ENCODE measurements at places on chromosomes 2 and 18.

DNA sequence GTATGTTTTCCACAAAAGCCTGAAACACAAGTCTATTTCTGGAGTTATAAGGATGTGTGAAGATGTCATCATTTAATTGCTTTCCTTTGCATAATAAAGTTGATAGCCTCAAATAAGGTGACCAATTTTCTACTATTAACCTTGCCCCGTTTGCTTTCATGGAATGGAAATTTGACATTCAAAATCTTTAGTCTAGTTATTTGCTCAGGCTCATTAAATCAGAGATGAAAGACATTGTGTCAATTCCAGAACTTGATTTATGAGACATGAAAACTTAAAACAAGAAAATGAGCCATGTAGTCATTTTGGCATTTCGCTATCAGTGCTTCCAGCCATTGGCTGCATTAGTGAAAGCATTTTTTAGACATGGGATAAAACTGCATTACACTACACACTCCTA lies 91.5 kb upstream of the ZSWIM2 start:
- no peak for DNase-seq

GRCh38 chr2:10373931-10374330 lies 71.2 kb downstream of the HPCAL1 start:
- no peak for DNase-seq

GRCh38 chr18:58605027-58606020 lies 23.6 kb downstream of the ALPK2 start:
- no peak for DNase-seq

GRCh38 chr18:2654928-2655177 lies 673 bp upstream of the SMCHD1 start:
- DNase-seq = peak; percentile 66

DNA sequence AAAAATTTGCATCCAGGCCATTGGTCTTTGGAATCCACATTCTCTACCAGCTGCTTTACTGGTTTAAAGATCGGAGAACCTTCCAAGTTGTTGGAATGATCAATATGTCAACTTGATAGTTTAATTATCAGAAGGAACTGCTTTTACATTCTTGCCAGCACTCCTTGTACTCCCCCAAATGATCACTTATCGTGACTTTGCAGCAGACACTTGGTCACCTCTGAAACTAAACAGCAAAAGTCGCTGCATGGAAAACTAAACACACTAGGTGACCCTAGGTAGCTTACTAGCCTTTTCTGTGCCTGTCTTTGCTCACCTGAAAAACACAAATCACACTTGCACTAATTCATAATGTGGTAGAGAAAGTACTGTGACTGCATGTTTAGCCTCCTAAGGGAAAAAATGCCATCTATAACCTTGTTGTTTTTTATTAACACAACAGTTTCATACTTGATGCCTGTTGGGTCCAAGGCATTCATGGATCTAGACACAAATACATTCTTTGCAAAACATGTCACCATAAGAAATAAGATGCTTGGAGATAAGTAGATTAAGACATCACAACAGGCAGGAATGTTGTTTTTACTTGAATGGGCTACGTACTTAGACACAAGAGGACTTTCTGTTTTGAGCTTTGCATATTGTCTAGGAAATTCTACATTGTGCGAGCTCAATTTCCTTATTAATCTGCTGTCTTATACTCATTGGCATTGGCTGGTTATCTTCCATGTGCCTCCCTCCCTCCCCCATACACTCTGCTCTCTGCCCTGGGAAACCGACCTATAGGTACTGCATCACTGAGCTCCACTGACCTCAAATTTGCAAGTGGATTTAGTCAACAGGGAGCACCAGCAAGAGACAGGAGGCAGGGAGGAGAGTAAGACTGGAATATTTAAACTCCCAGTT lies 219.1 kb upstream of the STK17B start:
- no peak for DNase-seq

GRCh38 chr18:38644875-38645641 lies 1079.5 kb upstream of the CELF4 start:
- DNase-seq = no peak

DNA sequence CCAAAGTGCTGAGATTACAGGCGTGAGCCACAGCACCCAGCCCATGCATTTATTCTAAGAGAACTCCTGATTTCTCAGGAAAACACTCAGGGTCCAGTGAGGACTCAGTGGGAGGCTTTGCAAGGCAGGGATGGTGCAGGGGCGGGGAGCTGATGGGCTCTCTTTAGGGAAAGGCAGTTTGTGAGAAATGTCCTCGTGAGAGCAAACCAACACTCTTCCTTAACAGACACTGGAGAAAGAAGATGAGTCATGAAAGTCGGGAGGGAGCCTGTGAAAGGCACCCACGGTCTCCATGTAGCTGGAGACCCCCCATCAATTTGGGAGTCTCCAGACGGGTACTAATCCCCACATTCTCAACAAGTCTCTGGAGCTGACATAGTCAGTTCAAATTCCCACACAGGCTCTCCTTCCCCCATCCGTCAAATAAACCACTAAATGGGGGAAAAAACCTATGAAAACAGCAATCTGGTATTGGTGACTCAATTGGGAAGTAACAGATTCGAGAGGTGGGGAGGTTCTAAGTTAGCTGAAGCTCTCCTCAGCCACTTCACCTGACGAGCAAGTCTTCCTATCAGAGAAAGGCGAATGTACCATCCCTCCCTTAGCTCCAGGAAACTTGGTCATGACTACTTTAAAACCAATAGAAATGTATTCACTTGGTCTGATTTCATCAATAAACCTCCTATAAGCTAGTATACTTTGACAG lies 11.0 kb upstream of the CREG2 start:
- DNase-seq = no peak

DNA sequence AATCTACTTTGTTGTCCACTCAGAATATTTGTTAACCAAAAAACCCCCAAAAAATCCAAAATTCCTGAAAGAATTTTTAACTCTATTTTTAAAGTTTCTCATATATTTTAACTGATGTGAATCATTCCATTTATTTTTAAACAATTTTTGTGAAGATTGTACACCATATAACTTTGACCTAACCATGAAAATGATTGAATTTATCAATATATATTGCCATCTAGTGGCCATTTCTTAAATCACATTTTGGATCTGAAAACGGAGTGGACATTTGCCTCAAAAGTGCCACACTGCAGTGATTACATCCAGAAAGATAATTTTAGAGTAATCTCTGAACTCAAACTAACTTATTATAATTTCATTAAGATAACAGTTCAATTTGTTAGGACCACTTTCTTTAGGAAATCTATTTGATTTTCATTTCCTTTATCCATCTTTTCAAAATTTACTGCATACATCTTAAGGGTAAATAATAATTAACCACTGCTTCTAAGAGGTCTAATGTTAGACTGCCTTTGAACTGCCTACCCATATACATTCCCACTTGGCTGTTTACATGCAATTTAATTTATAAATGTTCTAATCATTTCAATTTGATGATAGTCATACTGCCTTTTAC lies 71.1 kb downstream of the DSC3 start:
- no peak for DNase-seq

DNA sequence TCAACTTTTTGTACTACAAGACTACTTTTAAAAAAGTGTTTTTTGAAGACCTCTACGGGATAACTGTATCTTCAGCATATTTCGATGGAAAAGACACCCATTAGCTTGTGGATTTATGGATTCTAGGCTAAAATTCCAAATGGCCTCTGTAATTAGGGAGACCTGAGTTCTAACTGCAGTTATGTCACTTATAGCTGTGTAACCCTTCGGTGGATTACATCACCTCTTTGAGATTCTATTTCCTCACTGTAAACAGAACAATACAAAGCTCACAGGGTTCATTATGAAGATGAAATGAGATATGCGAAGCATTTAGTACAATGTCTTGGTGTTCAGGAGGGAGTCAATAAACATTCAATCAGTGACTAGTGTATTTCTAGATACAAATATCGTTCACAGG lies 24.2 kb downstream of the LMAN2L start:
- no peak for DNase-seq

DNA sequence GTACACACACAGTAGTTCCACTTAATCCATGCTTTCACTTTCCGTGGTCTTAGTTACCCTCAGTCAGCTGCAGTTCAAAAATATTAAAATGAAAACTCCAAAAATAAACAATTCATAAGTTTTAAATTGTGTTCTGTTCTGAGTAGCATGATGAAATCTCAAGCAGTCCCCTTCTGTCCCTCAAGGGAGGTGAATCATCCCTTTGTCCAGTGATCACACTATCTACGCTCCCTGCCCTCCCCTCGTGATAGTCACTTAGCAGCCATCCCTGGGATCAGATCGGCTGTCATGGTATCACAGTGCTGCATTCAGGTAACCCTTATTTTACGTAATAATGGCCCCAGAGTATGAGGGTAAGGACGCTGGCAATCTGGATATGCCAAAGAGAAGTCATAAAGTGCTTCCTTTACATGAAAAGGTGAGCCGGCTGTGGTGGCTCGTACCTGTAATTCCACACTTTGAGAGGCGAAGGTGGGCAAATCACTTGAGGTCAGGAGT lies 5.8 kb upstream of the RTN4 start:
- DNase-seq = no peak

DNA sequence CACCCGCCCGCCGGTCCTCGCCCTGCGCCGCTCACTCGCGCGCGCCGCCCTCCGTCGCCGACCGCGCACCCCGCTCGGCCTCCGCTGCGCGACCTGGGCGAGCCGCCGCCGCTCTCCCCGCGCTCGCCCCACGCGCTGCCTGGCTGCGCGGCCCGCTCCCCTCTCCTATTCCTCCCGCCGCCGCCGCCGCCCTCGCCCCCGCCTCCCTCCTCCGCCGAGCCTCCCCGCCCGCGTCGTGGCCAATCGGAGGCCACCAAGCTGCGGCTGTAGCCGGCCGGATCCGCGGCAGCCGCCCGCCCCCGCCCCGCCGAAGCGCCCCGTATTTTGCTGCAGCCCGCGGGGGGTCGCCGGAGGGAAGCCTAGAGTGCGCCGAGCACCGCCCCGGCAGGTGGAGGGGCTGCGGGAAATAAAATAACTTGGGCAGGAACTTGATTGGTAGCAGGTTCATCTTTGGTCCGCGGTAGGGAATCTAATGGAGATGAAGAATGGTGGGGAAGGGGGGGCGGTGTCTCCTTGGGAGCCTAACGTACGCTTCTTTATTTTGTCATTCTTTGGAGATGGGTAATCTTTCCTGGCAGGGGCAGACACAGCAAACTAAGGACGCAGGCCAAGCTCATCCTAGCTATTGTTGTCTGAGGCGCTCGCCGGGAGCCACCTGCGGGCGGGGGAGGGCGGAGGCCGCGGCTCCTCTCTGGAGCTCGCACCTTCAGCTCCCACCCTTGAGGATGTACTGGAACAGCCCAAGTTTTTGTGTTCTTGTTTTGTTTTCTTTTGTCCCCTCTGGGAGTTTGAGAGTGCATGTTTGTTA lies 1.1 kb upstream of the CDH2 start:
- DNase-seq = peak; percentile 71

GRCh38 chr18:59063912-59064311 lies 75.8 kb upstream of the SEC11C start:
- no peak for DNase-seq

- no peak for DNase-seq
These were observed 279.5 kb downstream of the RND3 start for GRCh38 chr2:150207979-150208378.

GRCh38 chr18:63177919-63178821 lies 141.4 kb downstream of the BCL2 start:
- DNase-seq = peak; percentile 79

- peak; percentile 17 for DNase-seq
These were observed 24.8 kb downstream of the BOLL start for GRCh38 chr2:197760293-197760657.

GRCh38 chr2:108858894-108859293 lies 72.3 kb downstream of the CCDC138 start:
- no peak for DNase-seq

DNA sequence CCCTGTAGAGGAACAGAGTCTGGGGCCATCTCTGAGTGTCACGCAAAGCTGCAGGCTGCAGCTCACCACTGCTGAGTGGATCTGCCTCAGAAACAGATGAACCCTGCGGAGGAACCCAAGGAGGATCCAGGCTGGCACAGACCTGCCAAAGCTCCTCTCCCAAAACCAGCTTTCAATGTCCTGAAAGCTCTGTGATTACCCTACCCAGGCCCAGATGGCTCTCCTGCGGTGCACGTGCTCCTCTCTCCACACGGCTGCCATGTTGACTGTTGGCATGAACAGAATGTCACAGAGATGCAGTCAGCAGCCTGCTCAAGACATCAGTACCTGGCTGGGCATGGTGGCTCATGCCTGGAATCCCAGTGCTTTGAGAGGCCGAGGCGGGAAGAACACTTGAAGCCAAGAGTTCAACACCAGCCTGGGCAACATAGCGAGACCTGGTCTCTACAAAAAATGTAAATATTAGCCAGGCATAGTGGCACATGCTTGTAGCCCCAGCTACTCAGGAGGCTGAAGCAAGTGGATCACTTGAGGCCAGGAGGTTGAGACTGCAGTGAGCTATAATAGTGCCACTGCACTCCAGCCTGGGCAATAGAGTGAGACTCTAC lies 216.8 kb downstream of the MGAT5 start:
- no peak for DNase-seq

DNA sequence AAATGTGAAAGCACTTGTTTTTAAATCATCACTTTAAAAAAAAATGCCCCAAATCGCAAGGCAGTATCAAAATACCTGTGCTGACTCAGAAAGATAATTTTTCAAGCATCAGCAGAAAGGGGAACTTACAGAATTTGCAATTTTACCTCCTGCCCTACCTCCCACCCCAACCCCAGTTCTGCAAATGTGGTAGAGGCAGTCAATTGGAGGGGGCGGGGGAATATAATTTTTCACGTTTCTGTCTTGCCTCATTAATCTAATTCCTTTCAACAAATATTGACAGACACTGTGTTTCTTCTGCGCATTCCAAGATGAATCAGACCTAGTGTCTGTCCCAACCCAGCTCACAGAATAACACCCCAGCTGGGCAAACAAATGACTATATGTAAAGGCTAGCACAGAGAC lies 76.8 kb downstream of the ALPK2 start:
- DNase-seq = no peak

- DNase-seq = no peak
These were observed 952.4 kb downstream of the EPHA4 start for GRCh38 chr2:220619525-220620220.

DNA sequence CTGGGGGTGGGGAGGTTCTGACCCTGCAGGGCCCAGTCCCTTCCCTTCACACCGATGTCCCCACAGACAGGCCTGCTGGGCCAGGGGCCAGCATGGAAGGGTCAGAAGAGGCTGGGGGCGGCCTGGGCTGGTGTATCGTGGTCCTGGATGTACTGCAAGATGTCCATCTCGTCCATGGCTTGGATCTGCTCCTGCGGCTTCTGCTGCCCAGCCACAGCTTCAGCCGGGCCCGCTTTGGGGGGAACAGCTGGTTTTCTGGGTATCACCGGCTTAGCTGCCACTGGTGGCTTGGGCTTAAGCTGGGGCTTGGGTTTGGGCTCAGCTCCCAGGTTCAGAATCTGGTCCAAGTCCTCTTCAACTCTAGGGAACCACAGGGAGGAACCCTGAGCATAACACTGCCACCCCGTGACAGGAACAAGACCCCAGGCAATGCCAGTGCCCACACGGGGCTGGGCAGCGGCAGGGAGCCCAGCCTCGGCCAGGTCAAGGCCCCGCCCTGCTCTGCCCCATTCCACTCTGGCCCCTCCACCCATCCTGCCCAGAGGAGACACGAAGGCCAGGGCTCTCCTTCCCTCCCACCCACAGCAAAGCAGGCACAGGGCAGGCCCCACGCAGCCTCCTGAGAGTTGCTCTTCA lies 31.9 kb downstream of the HS1BP3 start:
- DNase-seq = peak; percentile 33

GRCh38 chr2:228140934-228141528 lies 40.5 kb downstream of the SPHKAP start:
- DNase-seq = no peak

Data from left ventricle myocardium inferior (tissue), 1 donor.